ENCODE measurements at places on chromosomes 3 and 15.

- DNase-seq, result no peak
These were observed 7.0 kb downstream of the RASL12 start for GRCh38 chr15:65060641-65061397.

DNA sequence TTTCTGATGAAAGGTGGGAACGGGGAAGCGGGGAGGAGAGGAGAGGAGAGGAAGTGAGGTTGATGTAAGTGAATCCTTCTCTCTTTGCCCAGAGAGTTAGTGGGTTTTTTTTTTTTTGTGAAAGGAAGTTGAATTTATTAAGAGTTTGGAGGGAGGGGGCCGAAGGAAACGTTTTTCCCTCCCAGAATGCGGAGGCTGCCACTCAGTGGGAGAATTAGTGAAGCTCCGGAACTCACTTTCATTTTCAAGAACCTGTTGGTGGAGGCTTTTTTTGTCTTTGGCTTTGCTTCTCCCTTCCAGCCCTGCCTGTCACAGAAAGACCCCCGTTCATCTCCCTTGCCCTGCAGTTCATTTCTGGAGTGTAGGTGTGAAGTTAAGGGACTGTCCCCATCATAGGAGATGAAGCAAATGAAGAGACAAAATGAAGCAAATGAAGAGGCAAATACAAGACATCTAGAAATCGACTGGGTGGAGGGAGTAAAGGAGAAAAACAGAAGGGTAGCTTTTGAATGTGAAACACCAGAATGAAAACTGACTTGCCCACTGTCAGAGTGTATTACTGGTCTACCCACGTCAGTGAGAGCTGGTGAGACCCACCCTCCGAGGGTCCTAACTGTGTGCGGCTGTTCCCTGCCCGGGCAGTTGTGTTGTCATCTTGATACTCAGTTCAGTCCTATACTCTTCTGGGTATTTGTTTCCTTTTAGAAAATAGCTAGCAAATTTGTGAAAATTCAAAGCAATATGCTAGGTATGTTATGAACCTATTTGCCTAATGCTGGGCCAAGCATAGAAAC, 91.5 kb downstream of the ITPR1 start:
- no peak for DNase-seq

DNA sequence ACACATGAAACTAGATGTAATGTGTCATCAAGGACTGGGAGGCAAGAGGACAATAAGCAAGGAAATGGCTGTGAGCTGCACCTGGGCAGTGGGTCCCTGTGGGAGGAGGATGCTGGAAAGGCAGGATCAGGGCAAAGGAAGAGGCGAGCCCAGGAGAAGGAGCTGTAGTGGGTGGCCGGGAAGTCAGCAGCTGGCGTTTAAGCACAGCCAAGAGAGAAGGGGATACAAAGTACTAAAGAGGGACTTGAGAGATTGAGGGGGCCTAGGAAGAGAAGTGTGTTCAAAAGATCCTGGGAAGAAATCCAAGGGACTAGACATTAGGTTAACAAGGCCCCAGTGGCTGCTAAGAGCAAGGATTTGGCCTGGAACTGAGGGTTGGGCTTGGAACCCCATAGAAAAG, 188.5 kb upstream of the SLC24A5 start:
- DNase-seq, result no peak

GRCh38 chr3:7788881-7789280, 712.7 kb upstream of the LMCD1 start:
- DNase-seq, result no peak

GRCh38 chr3:183541738-183542137, 13.8 kb downstream of the KLHL6 start:
- DNase-seq, result no peak

- no peak for DNase-seq
These were observed 95.1 kb downstream of the IL1RAP start for GRCh38 chr3:190608850-190609589.

- no peak for DNase-seq
These were observed 1.5 kb downstream of the ATP8B4 start for GRCh38 chr15:50117431-50118027.
